Esophagus squamous epithelium (tissue), 5 donors: ENCODE measurements at places on chromosomes 13 and 19.

GRCh38 chr19:4830768-4831265 lies 695 bp downstream of the TICAM1 start:
- DNase-seq, result no peak

GRCh38 chr19:12544401-12544876 lies 6.8 kb downstream of the ZNF564 start:
- no peak for DNase-seq

DNA sequence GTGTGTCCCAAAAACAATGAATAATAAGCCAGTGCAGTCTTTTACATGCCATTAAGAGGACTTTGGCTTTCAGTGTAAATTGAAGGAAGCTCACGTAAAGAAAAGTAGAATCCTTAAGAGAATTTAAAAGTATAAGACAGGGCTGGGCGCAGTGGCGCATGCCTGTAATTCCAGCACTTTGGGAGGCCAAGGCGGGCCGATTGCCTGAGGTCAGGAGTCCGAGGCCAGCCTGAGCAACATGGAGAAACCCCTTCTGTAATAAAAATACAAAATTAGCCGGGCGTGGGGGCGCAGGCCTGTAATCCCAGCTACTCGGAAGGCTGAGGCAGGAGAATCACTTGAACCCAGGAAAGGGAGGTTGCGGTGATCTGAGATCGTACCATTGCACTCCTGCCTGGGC lies 17.9 kb upstream of the ZNF253 start:
- no peak for DNase-seq

GRCh38 chr19:46728693-46729339 lies 11.9 kb upstream of the PRKD2 start:
- no peak for DNase-seq

DNA sequence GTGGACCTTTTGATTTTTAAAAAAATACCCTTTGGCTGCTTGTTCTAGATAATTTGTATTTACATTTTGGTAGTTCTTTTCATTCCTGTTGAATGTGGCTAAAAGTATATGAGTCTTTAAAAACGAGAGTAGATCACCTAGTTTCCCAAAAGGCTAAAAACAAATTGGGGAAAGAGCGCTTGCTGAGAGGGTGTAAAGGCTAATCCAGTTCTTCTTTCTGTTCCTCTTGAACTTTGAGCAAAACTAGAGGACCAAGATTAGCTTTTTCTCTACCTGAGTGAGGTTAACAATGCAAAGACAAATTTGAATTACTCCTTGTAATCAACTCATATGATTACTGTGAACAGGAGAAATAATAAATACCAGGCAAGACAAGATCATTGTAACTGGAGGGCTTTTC lies 2513.2 kb downstream of the PCDH9 start:
- DNase-seq, result no peak

DNA sequence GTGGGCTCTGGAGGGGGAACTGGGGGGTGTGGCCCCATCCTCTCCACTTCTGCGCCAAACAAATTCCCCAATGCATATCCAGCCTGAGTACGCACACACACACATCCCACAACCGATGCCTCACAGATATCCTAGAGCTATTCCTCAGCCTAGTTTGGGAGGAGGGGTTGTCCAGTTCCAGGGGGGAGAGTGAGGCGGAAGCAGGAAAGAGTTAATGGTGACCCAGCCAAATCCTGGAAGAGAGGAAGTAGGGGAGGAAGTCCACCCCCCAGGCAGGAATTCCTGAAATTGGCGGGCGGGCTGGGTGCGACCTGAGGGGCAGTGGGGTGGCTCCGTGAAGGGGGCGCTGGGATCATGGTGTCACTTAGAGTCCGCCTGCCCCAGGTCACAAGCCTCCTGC lies 897 bp downstream of the GPR4 start:
- DNase-seq, result no peak

DNA sequence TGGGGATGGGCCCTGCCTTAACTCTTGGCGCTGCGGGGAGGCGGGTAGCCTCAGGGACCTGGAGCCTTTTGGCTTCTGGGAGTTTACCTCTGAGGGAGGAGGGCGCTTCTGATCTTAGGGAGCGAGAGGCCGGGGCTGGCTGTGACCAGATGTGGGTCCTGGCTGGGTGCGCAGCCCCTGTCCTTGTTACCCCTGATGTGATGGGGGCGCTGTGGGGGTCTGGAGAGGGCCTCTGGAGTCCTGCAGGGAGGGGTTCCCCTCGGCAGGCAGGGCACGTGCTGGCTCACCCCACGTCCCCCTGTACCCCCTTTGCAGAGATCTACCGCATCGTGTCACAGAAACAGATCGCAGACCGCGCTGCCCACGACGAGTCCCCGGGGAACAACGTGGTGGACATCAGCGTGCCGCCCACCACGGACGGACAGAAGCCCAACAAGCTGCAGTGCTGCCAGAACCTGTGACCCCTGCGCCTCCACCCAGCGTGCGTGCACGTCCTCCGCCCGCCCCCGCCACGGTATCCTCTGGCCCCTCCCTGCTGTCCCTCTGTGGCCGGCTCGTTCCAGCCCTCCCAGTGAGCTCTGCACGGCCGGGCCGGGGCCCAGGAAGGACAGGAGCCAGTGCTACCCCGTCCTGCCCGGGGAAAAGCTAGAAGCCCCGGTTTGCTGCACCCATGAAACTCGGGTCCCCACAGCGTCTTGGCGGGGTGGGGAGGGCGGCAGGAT lies 9.8 kb upstream of the MARCHF2 start:
- no peak for DNase-seq

DNA sequence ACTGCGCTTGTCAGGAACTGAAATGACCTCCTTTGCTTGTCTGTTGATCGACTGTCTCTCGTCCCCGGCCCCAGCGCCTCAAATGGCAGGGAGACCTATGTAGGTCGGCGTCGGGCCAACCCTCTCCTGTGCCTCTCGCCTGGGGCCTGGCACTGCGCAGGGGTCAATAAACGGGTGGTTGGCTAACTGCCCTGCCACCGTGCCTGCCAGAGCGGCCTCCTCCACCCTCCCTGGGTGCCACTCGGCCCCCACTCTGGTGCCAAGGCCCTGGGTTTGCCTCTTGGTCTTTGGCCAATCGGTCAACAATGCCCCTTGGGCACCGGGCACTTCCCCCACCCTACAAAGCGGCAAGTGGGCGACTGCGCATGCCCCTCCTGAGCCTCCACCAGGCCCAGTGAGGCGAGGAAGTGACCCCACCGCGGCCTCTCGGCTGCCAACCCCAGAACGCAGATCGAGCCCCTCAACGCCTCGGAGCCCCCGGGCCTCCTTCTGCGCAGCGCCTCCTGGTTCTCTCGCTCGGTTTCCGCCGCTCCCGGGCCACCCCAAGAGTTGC lies 1.1 kb downstream of the KEAP1 start:
- no peak for DNase-seq

DNA sequence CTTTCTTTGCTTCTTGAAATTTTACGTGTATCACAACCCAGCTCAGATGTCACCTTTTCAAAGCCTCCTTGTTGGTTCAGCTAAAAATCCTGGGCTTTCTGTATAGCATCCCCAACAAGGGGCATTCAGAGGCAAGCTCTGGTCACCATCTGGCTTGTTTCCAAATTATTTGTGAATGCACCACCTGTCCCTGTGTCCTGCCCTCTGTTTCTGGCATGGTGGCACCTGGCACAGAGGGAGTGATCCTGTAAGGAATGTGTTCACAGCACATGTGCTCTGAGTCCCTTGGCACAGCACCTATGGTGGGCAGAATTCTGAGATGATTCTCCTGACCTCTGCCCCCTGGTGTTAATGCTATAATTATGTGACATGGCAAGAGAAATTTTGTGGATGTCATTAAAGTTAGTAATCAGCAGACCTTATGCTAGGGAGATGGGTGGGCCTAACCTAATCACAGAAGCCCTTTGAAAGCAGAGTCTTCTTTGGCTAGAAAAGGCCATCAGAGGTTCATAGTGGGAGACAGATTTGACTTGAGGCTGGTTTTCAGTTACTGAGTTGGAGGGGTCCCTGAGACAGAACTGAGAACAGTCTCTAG lies 76.3 kb downstream of the ZNF429 start:
- DNase-seq, result no peak

GRCh38 chr19:40322951-40323615 lies 25.1 kb downstream of the C19orf47 start:
- DNase-seq, result no peak

DNA sequence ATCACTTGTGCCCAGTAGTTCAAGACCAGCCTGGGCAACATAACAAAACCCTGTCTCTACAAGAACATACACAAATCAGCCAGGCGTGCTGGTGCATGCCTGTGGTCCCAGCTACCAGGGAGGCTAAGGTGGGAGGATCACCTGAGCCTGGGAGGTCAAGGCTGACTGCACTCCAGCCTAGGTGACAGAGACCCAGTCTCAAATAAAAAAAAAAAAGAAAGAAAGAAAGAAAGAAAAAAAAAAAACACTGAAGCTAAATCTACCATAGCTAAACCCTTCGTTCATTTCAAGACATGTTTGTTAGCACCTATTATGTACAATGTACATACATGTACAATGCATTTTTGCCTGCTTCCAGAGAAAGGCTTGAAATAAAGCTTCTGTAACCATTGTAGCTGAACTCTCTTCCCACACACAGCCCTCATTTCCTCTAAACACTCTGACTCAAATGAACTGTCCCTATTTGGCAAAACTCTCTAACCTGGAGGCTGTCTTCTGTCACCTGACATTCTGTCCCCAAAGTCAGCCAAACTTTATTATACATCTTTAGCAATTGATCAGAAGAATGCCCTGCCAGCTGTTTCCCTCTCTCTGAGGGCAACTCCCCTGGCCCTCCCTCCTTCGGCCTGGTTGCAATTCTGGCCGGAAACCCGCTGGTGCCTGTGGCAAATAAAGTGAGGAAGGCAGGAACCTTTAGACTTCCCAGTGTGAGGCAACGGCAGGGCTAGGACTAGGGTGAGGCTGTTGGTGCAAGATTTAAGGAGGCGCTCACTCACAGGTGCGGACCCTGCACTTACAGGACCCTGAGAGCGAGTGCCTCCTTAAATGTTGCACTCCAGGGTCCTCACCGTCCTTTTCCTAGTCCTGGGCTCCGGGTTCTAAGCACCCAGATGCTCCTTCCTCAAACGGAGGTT lies 1.8 kb downstream of the ETHE1 start:
- no peak for DNase-seq

DNA sequence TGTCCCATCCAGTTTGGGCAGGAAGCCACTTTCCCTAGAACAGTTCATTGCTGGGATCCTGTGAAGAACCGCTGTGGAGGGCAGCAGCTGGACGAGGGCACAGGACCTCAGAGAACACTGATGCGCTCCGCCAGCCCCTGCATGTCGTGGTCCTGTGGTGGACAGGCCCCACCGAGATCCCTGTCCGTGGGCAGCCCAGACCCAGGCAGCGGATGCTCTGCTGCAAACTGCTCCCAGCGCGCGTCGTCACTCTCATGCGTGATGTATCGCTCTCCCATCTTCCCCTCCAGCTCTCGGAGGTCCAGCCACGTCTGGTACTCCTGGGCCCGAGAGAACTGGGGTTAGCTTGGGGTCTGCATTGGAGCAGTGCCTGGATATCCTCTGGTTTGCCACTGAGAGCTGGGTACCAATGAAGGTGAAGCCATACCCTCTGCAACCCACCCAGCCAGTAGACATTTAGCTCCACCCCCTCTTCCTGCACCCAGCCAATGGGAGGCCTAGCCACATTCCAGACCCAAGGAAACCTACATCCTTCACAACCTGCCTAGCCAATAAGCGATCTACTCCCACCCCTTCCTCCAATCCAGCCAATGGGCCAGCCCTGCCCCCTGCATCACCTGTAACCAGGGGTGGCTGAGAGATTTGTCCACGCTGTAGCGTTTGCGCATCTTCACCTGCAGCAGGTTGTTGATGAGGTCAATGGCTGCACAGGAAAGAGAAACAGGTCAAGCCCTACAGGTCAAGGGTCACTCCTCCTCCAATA lies 13.6 kb upstream of the DACT3 start:
- DNase-seq, result no peak

DNA sequence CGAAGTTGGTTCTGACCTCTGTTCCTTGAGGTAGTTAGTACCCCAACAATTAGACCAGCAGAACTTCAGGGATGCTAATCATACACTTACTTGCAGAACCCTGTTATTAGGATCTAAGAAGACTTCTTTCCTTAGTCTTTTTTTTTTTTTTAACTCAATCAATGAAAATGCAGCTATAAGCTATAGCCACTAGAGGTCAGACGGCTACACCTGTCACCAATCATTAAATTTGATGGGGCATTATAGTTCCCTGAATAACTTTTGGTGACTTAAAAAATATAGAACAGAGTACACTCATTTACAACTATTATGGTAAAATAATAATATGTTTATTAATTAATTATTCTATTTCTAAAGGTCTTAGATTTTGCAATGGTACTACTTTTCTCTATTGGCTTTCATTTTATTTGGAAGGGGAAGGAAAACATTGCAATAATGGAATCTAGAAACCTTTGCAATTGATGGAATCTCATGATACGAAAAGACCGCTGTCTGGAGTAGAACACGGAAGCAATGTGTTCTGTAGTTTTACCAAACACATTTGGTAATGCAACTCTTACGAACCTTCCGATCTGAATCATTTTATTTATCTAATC lies 483.2 kb downstream of the DIAPH3 start:
- DNase-seq, result no peak

- no peak for DNase-seq
Measured at GRCh38 chr13:72852207-72852606, 70.3 kb downstream of the PIBF1 start.

DNA sequence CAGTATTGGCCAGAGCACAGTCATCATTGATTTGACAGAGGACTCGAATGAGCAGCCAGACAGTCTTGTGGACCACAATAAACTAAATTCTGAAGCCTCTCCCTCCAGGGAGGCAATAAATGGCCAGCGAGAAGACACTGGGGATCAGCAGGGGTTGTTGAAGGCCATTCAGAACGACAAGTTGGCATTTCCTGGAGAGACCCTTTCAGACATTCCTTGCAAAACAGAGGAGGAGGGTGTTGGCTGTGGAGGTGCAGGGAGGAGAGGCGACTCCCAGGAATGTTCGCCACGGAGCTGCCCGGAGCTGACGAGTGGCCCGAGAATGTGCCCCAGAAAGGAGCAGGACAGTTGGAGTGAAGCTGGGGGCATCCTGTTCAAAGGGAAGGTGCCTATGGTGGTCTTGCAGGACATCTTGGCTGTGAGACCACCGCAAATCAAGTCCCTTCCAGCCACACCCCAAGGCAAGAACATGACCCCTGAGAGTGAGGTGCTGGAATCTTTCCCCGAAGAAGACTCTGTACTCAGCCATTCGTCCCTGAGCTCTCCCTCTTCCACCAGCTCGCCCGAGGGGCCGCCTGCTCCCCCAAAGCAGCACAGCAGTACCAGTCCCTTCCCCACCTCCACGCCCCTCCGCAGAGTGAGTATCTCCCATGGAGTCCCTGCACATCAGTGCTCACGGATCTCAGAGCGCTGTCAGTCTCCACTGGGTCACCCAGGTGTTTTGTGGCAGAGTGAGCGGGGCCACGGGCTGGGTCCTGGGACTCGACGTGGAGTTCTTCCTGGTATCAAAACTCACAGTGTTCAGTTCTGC lies 6.9 kb downstream of the CHAF1A start:
- DNase-seq, result no peak

GRCh38 chr19:45632468-45633196 lies 6.6 kb downstream of the EML2 start:
- DNase-seq, result no peak

- DNase-seq, result no peak
Measured at GRCh38 chr19:39166571-39167391, 30.0 kb upstream of the NCCRP1 start.

- DNase-seq, result no peak
Measured at GRCh38 chr19:6890938-6891337, 3.6 kb downstream of the ADGRE1 start.

GRCh38 chr13:41463838-41464602 lies 6.7 kb downstream of the RGCC start:
- DNase-seq, result no peak
